ENCODE measurements at places on chromosomes 6 and 20. TPM values are rescaled to one million over a fixed set of nuclear protein-coding genes. Genes with fewer than 3 reads are reported as not detected.

KIF25 gene
- total RNA-seq: not detected

PBOV1 gene
- not detected for total RNA-seq

TUBB2B gene
- total RNA-seq: 0.26 TPM

MATN4 gene
- not detected for total RNA-seq

XPO5 gene
- 44.4 TPM for total RNA-seq

OGFR gene
- 48.7 TPM for total RNA-seq

TAP2 gene
- 40.0 TPM for total RNA-seq

CBFA2T2 gene
- total RNA-seq: 19.8 TPM

APMAP gene
- 62.8 TPM for total RNA-seq

TRIM31 gene
- total RNA-seq: not detected

TMEM200A gene
- 21.2 TPM for total RNA-seq

PRSS16 gene
- not detected for total RNA-seq

MCHR2 gene
- total RNA-seq: not detected

SNAP25 gene
- total RNA-seq: 5.3 TPM

TMEM217 gene
- total RNA-seq: not detected

KHDC1L gene
- total RNA-seq: not detected

INSM1 gene
- not detected for total RNA-seq

SLC17A1 gene
- not detected for total RNA-seq

HLA-DOB gene
- 0.28 TPM for total RNA-seq

RNF182 gene
- not detected for total RNA-seq

CD109 gene
- 26.6 TPM for total RNA-seq

TTLL9 gene
- 2.9 TPM for total RNA-seq

ATAT1 gene
- total RNA-seq: 8.5 TPM
